ENCODE measurements at places on chromosomes 5 and 9.

GRCh38 chr9:13158986-13159385 lies 120.5 kb downstream of the MPDZ start:
- no peak for DNase-seq

DNA sequence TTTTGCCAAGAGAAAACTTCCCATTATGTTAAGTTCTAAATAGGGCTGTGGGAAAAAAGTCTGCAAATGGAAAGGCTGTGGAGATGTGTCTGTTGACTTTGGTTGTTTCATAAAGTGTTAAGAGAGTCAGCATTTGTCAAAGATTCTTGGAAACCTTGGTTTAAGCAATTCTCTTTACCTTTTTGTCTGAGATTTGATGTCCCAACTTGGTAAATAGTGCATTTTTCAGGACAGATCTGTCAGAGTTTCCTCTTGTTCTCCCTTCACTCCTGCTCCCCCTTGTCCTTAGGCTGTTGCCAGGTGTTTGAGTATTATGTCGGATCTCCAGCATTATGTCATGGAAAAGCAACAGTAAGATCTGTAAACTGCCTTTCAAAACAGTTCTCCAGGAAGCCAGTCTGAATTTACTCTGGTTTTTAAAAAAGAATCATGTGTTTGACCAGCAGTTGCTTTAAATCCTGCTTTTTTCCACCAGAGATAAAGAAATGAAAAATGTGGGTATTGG lies 79.1 kb upstream of the ADAMTSL1 start:
- no peak for DNase-seq

GRCh38 chr9:98172604-98173003 lies 19.8 kb downstream of the CORO2A start:
- DNase-seq, result no peak

DNA sequence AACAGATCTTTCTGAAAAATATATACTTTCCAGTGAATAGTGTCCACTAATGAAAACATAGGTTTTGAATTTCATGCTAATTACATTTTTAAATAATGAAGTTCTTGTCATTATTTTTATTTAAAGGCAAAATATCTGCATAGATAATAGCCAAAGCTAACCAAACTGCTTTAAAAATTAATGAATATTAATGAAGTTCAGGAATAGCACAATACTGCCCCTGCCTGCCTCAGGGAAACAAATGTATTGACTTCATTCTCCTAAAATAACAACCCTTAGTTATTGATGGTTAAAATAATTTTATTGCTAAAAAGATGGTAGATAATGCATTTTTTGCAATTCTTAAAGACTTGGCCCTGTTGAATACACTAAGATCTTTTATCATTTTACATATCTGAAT lies 103.6 kb upstream of the SSBP2 start:
- DNase-seq, result no peak

DNA sequence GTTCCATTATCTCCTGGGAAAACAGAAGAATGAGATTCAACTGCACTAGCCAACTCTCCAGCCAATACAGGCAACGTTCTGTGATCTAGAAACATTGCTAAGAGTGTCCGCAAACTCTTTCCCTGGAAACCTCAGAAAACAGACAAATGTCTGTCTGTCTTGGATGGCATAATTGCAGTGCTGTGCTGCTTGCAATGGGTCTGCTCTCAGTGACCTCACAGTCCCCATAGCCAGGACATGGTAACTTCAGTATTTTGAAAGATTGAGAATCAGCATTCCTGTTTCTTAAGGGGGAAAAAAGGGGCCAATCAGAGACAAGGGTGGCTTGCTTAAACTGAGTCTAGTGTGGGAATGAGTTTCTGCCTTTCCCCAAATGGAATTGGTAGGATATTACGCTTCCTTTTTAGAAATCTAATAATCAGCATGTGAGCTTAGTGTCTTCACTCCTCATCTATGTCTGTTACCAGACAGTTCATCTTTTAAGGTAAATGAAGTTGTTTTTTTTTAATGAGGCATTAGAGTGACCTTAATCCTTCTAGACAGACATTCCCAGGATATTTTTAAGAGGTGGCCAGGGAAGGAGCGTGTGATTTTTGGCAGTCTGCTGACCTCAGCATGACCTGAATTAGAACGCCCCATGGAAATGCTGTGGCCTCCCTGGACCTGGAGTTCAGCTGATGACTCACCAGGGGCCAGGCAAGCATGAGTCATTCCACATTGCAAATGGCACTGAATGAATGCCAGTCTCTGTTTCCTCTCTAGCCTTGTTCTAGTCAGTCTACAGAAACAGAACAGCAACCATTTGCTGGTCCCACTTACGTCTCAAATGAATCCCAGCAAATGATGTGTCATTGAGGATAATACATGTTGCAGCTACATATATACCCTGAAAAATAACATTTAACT lies 210.2 kb upstream of the ACTBL2 start:
- no peak for DNase-seq

DNA sequence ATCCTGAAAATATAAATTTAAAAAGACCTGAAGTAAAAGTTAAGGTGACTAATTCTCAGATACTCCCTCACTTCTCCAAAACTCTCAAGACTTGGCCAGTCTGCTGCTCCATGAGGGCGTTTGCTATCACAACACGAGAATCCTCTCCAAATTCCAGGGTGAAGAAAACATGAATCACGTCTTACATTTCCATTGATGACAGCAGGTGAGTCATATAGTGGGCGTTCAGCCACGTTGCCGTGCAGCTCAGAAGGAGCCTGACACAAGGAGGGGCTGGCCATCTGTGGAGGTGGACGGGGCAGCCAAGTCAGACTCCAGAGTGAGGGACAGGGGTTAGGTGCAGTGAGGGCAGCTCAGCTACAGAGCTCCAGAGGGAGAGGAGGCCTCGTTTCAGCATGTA lies 555.1 kb upstream of the ADAMTS16 start:
- no peak for DNase-seq

- no peak for DNase-seq
These were observed 26.0 kb downstream of the ZBTB43 start for GRCh38 chr9:126830827-126831226.

DNA sequence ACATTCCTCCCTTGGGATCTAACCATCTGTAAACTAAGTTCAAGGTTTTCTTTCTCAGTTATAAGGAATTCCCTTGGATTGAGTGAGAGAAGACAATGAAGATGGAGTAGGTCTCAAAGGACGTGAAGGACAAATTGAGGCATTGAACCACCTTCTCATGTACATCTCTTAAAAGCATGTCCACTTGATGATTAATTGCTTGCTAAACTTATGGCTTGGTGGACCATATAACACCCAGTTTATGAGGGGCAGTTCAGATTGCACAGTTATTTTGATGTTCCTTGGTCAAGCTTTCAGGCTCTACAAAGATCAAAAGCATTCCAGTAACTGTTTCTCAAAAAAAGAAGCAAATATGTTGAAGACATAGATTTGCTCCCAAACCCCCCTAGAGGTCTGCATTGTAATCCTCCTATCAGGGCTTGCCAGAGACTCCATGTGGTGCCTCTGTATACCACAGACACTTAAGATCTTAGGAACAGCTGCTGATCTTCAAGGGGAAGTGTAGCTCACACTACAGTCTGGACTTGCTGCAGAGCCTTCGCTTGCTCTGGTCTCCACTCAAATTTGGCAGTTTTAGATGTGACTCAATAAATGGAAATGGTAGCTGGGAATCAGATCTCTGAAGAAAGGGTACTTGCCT lies 56.9 kb upstream of the ALDH1A1 start:
- DNase-seq, result no peak

DNA sequence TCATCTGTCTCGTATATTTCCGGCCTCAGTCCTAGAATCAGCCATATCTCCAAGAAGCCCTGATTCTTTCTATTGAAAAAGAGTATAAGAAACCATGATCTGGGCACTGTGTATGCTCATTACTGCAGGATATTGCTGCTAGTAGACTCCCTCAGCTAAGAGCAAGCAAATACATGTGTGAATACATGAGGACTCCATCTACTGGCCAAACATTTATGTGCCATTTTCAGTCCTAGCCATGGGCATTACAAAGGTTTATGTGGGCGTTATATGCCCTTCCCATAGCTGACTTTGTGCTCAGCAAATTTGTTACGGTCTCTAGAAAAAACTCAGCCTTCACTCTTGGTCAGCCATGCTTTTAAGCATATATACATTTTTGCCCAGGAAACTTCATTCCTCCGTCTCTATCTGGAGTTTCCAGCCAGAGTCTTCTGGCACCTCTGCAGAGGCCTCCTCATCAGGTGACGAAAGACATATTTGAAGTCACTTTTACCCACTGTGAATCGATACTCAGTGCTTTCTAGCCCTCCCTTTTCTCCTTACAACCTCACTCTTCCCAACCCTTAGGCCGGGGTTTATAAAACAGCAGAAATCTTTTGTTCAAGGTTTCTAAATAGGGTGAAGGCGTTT lies 1495.6 kb upstream of the CDH6 start:
- DNase-seq, result no peak

- DNase-seq, result no peak
These were observed 176.0 kb upstream of the FREM1 start for GRCh38 chr9:15086156-15086763.

- no peak for DNase-seq
These were observed 25.8 kb upstream of the NFIB start for GRCh38 chr9:14339746-14340145.

DNA sequence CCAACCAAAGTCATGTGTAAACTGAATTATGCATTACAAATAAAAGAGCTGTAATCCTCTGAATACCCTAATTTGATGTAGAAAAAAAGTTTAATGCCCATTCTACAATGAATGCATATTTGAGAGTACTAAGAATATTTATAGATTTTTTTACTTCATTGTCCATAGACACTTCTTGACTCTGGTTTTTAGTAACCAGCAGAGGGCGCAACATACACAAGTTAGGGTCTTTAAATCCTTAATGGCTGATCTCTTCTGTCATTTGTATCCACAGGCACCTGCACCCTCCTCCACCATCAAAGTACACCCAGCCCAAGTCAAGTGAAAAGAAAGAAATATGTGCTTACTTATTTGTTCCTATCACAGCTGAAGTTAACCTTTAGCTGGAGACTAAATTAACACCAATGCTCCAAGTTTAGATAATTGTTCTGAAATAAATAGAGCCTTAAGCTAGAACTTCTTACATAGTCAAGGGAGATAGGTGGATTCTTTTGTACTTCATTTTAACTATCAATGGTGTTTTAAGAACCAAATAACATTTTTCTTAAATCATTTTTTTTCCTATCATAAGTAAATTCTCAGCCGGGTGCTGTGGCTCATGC lies 524.2 kb upstream of the DAB2 start:
- DNase-seq, result peak; percentile 35

DNA sequence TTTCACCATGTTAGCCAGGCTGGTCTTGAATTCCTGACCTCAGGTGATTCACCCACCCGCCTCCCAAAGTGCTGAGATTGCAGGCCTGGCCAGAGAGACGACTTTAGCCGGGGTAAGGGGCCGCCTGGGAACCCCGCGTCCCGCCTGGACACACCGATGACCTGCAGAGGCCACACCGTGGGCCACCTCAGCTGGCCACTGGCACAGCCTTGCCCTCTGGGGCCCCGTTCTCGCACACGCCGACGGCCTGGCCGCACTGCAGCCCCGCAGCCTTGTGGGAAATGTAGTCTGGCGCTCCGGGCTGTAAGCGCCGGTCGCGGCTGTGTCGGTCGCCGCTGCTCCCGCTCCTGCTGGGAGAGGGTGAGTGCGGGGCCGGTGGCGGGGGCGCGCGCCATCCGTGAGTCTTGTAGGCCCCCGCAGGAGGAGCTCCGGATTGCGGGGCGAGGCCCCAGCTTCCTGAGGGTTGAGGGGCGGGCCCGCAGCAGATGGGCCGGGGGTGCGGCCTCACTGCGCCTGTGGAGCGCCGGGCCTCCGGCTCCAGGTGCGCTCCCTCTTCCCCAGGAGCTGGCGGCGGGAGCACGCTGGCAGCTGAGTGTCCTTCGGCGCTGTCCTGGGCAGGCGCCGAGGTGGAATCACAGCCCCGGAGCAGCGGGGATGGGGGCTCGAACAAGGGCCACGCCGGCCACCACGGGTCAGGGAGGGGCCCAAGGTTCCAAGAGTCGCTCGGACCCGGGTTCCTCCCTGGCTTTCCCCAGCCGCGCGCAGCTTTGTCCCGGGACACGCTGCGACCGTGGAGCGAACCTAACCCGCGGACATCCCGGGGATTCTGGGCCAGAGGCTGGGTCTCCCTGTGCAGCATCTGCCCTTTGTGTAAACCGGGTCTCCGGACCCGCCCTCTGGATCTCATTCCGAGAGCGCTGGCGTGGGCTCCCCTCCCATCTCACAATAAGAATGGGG lies at the start of gene ZFP2:
Gene ZFP2, plus strand, starts transcription at position 299 of the 957 bp plus-strand sequence. CDS start 35,401 bp downstream, outside the sequence.
- DNase-seq, result no peak

GRCh38 chr9:135580664-135581380 lies 19.3 kb downstream of the PAEP start:
- no peak for DNase-seq

DNA sequence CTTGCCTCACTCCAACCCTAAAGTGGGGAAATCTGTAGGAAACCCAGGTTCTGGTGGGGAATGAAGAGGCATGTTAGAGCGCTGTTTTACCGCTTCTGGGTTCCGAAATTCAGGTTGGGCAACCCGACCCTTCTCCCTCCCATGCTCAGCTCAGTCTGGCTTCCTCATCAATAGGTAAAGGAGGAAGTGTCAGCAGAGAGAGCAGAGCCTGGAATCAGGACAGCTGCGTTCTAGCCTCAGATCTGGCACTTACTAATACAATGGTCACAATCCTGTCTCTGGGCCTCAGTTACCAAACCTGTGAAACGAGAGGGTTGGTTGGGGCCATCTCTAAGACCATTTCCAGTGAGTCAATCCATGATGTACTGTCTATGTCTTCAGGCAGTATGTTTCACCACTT lies 16.2 kb upstream of the TNIP1 start:
- no peak for DNase-seq

All from stimulated activated CD8-positive, alpha-beta memory T cell treated with anti-CD3 and anti-CD28 coated beads, Interleukin-2, amount 100 ng/mL, for 1 hour (primary cell).